HS-5 (cell line): ENCODE measurements at places on chromosomes 12 and 14.

DNA sequence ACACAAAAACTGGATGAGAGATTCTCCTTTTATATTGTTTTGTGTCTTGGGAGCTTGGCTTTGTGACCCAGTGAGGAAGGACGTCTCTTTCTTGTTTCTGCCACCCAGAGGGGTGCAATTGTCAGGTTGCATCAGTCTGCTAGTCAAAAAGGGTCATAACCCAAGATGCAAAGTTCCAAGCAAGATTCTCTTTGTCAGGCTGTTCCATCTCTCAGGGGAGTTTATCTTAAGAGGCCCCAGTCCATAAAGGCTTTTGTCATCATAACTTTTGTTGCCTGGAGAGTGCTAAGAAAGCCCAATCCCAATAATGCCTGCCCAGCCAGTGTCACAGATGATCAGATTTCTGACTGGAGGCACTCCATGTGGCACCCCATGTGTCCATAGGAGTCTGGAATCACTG is 444.9 kb downstream of the TRHDE start:
- no peak for DNase-seq

DNA sequence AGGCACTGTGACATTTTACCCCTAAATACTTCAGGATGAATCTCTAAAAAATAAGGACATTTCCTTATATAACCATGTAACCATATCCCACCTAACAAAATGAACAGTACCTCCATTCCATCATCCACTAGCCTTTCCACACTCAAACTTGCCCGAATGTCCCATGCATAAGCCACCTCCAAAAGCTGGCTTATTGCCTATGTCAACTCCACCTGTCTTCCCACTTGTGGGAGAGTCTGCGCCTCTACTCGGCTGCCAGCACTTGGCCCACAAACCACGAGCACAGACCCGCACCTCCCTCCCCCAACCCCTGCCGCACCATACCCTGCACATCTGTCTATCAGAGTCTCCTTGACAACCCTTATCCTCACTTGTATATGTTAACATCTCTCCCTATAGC is 165.8 kb downstream of the CALM1 start:
- no peak for DNase-seq

DNA sequence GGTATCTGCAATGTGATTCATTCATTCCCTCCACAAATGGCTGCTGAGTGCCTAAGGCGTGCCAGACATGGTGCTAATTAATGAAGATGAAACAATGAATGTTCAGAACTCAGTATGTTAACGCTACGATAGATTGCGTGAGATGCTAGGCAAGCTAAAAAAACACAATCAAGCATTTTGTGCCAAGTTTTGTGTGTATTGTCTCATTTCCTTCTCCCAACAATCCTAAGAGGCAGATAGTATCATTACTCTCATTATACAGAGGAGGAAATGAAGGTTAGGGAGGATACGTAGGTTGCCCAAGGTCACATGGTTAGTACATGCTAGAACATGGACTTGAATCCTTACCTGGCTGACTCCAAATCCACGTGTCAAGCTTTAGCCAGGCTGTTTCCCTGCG is 264.4 kb downstream of the EFCAB11 start:
- no peak for DNase-seq

DNA sequence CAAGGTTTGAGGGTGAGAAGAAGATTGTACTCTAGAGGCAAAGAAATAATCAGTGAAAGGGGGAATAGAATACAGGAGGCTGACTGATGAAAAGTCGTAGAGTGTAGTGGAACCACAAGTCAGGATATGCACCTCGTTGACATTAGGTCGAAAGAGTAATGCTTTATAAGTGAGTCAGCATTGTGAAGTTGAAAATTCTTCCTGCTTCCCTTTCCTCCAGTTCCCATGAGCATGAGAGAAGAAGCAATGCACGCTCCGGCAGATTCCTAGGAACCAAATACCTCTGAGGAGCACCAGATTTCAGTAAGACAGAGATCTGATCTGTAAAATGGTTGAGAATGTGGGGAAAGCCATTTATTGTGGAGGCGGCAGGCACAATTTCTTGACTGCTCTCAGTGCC is 16.5 kb downstream of the CCER1 start:
- DNase-seq, result no peak

- DNase-seq, result no peak
Measured at GRCh38 chr14:65072937-65073336, 29.4 kb downstream of the MAX start.

DNA sequence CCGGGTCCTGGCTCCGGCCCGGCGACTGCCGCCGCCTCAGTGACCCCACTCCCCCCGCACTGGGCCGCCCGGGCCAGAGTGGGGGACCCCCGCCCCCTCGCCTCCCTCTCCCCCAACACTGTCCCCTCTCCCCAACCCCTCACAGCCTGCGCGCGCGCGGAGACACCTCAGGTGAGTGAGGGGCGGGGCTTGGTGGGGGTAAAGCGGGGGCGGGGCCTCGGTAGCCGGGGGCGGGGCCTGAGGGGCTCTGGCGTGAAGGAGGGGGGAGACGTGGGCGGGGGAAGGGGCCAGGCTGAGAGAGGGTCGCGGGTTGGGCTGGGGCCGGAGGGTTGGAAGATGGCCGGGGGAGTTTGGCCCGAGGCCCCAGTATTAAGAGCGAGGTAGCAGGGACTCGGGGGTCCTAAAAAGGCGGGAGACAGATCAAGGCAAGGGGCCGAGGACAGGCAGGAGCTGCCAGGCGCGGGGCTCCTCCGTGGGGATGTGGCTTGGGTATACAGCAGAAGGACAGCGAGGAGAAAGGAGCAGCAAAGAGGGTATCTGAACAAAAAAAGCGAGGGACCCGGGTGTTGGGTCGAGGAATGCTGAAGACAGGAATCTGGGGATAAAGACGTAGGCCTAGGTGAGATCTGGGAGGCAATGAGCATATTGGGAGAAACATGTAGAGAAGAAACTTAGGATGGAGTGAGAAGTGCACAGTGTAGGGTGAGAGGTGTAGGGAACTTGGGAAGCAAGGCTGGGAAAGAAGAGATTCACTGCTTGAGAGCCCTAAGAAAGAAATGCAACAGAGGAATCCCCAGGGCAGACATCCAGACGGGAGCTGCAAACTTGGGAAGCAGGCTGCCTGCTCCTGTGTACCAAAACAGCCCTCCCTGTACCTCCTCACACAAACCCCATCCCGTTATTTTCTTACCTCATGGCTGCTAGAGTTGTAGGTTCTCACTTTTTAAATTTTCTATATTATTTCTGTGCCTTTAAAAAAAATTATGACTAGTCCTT is 10.8 kb downstream of the SUOX start:
- DNase-seq, result no peak

- no peak for DNase-seq
Measured at GRCh38 chr12:24731596-24731995, 217.3 kb downstream of the BCAT1 start.

DNA sequence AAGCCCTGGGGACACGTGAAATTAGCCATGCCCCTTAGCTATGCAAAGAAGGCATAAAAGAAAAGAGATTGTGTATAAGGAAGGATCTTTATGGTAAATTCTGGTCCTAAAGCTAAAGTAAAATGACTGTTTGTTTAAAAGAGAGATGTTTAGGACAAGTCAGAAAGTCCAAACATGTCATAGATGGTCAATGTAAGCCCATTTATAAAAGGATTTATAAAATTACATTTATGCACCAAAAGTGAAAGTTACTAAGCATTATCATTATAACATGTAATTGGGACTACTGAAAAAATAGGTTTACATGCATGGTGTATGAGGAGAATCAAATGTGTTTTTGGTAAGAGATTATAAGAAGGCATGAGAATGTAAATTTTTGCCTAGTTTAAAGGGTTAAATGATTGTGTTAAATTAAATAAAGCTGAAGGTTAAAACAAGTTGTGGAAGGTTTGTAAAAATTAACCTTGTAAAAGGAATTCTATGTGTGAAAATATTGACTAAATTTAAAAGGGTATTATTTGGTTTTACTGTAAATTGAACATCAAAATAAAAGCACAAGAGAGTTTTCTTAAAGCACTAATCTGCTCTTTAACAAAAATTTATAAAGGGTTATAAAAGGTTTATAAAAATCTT is 50.4 kb upstream of the TSPAN8 start:
- no peak for DNase-seq

- DNase-seq, result no peak
Measured at GRCh38 chr14:46540986-46541385, 110.6 kb downstream of the RPL10L start.

- DNase-seq, result peak; percentile 35
Measured at GRCh38 chr12:104763168-104763805, 194.8 kb downstream of the SLC41A2 start.

GRCh38 chr12:5333096-5333495 is 98.8 kb upstream of the NTF3 start:
- DNase-seq, result no peak

- DNase-seq, result no peak
Measured at GRCh38 chr14:89377544-89377943, 39.5 kb downstream of the FOXN3 start.

DNA sequence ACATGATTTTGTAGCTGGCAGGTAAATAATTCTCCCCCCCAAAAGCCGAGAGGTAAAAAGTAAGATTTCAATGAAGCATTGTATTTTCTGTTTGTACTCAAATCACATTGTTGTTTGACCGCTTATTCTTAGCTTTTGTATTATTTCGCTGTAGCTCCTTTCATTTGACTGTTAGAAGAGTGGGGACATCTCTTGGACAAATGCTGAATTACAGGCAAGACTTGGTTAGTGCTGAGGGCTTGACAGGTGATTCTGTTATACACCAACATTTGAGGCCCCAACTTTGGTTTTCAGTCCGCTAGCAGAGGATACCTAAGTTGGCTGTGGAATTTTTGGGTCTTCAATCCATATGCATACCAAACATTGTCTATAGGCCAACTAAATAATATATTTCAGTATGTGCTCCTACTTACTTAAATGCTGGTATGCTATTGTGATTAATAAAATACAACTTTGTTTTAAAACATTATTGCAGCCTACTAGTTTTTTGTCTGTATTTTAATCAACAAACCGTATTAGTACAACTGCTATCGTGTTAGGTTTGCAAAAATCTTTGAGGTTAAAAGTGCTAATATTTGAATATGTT is 102.2 kb downstream of the ERC1 start:
- DNase-seq, result no peak

GRCh38 chr12:9184276-9184675 is 23.9 kb downstream of the PZP start:
- no peak for DNase-seq

- DNase-seq, result no peak
Measured at GRCh38 chr14:53310412-53310811, 157.3 kb upstream of the DDHD1 start.

DNA sequence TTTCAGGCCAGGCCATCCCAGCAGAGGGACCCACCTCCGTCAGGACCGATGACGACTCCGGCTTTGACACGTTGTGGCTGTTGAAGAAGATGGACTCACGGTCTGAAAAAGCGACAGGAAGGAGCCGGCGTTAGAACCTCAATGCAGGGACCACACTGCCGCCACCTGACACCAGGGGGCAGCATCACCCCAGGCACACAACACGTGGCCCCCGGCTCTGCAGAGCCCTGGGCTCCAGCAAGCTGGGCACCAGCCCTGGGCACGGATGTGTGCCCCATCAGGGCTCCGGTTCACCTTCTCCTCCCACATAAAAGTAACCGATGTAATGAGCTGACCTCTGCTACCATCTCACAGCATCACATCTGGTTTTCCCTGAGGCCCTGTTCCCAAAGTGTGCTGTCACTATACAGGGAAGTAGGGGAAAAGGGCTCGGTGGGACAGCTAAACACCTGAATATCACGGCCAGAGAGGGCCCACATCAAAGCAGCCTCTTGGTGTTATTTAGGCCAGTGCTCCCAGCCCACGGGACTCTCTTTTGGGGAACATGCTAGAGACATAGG is 29.0 kb downstream of the CHGA start:
- DNase-seq, result no peak

DNA sequence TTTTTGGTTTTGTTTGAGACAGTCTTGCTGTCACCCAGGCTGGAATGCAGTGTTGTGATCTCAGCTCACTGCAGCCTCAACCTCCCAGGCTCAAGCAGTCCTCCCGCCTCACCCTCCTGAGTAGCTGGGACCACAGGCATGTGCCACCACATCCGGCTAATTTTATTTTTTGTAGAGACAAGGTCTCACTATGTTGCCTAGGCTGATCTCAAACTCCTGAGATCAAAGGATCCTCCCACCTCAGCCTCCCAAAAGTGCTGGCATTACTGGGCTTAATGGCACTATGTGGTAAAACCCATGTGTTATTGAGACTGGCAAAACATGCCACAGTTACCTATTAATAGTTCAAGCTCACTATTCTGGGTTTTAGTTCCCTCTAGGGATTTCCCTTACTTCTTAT is 51.2 kb upstream of the KCNH3 start:
- no peak for DNase-seq

DNA sequence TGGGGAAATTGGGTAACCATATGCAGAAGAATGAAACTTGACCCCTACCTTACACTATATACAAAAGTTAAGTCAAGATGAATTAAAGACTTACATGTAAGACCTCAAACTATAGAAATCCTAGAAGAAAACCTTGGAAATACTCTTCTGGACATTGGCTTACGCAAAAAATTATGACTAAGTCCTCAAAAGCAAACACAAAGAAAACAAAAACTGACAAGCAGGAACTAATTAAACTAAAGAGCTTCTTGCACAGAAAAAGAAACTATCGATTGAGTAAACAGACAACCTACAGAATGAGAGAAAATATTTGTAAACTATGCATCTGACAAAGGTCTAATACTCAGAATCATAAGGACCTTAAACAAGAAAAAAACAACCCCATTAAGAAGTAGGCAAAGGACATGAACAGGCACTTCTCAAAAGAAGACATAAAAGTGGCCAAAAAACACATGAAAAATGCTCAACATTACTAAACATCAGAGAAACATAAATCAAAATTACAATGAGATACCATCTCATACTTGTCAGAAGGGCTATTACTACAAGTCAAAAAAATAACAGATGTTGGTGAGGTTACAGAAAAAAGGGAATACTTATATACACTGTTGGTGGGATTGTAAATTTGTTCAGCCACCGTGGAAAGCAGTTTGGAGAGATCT is 37.0 kb upstream of the CFAP54 start:
- DNase-seq, result no peak

- DNase-seq, result no peak
Measured at GRCh38 chr12:101455685-101456084, 19.5 kb upstream of the SPIC start.

GRCh38 chr14:28240909-28241308 is 525.7 kb upstream of the FOXG1 start:
- DNase-seq, result no peak

DNA sequence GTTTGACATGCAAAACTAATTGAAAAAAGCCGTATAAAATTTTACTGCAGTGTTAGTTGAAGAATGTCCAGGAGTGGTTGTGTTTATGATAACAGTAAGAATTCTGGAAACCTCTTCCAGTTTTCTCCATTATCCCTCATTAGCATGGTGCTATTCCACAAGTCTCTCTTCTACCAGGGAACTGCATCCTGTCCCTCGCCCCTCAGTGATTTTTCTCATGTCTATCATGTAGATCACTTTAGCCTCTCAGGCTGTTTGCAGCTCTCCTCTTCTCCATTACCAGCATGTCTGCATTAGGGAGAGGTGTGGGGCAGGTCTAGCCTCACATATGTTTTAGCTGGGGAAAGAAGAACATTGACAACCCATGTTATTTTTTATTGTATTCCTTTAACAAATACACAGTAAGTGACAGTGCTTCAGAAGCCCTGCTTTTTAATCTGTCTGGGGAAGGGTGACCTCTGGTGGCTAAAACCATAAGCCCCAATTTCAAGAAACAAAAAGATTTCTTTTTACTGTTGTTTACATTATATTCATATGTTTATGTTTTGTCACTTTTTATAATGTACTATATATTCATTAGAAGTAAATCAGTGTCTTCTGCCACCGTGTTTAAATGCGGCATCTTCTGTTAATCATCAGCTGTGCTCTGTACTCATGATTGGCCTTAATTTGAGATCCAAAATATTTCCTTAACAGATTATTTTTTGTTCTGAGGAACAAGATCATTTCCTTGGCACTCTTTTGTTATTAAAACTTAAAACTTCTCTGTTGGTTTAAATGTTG is 70.7 kb downstream of the RASSF8 start:
- DNase-seq, result peak; percentile 41
